ENCODE measurements at places on chromosomes 13 and 19. TPM values are rescaled to one million over a fixed set of nuclear protein-coding genes. Genes with fewer than 3 reads are reported as not detected.

The KIR3DL2 gene
- total RNA-seq, result not detected

The MBD3L3 gene
- total RNA-seq, result 2.6 TPM

The THOP1 gene
- 385 TPM for total RNA-seq

The GRIN2D gene
- total RNA-seq, result 5.4 TPM

The UBE2L5 gene
- not detected for total RNA-seq

The IZUMO4 gene
- total RNA-seq, result 4.0 TPM

The LRRC8E gene
- total RNA-seq, result 0.49 TPM

The FAM216B gene
- not detected for total RNA-seq

- no peak for DNase-seq
Observed at GRCh38 chr13:40961214-40961613, 57.9 kb downstream of the ELF1 start.

- no peak for DNase-seq
Observed at GRCh38 chr19:23787106-23787505, 28.4 kb upstream of the ZNF681 start.

- DNase-seq, result no peak
Observed at GRCh38 chr19:43776286-43776685, 4.5 kb downstream of the KCNN4 start.

DNA sequence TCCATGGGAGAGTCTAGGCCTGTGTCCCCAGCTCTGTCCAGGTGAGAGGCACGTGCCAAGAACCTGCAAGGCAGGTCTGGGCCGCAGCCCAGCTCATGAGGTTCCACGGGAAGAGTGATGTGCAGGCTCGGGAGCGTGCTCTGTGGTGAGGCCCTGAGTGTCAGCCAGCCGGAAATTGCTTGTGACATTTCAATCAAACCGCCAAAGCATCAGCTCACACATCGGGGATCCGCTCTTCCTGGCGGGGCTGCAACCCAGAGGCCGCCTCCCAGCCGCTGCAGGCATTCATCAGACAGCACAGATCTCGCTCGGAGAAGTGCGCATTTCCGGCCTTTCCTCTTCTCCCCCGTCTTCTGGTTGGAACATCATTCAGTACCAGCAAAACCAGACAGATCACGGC is 109.3 kb downstream of the KDM4B start:
- peak; percentile 67 for DNase-seq

- no peak for DNase-seq
Observed at GRCh38 chr13:102035969-102036368, 365.9 kb downstream of the FGF14 start.

- DNase-seq, result no peak
Observed at GRCh38 chr13:97266332-97266731, 44.2 kb downstream of the MBNL2 start.

- peak; percentile 72 for DNase-seq
Observed at GRCh38 chr19:40523322-40524047, 53.2 kb upstream of the SHKBP1 start.

DNA sequence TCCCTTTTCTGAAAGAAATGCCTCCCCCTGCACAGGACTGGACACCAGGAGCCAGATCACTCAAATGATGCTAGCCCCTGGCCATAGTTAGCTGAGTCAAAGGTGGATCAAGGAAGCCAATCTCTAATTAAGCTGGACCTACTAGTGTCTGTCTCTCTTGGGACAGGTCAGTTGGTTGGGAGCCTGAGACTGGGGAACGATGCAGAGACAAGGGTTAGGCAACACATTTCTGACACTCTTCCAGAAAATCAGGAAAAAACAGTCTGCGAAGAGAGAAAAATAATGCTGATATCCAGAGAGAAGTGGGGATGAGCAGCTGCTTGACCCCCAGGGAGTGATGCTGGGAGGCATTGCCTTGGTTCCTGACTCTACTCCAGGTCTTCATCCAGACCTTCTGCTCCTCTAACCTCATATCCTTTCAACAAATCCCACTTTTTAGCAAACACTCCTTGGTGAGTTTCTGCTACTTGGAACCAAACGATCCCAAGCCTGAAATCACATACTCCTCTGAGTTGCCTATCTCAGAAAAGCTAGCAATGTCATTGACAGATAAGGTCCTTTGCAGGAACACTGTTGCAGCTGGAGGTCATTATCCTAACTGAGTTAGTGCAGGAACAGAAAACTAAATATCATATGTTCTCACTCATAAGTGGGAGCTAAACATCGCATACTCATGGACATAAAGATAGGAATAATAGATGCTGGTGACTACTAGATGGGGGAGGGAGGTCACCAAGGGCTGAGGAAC is 369.7 kb downstream of the COG6 start:
- DNase-seq, result no peak

DNA sequence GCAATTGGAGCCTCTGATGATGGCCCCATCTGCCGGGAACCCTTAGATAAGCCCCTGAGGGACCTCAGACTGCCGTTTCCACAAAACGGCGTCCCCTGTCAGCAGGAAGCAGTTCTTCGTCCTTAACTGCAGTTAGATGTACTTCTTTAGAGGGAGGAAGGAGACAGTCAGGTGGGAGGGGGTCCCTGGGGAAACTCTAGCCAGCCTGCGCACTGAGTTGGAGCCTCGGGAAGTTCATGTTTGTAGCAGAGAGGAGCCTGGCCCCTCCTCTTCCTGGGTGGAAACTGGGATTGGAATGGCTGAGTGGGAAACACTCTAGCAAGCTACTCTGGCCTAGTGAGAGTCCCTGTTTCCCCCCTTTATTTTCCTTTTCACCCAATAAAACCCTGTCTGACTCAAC is 612.4 kb downstream of the PCDH9 start:
- no peak for DNase-seq

DNA sequence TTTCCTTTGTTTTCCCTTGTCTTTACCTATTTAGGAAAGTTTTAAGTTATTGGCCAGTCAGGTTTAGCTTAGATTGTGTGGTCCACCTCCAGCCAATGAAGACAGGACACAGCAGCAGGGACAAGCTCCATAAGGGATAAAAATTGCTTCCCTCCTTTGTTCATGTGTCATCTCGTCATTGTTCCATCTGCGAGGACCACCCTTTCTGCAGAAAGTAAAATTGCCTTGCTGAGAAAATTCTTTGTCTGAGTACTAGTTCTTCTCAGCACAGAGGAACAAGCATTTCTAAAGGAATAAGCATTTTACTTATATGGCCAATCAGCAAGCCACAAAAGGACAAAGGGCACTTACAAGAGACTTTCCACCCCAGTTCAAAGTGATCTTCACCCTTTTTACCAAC is 11.4 kb downstream of the ZNF560 start:
- DNase-seq, result no peak

GRCh38 chr19:4390017-4390566 is 10.3 kb downstream of the SH3GL1 start:
- no peak for DNase-seq

- peak; percentile 67 for DNase-seq
Observed at GRCh38 chr13:50910485-50910805, 854 bp downstream of the RNASEH2B start.

DNA sequence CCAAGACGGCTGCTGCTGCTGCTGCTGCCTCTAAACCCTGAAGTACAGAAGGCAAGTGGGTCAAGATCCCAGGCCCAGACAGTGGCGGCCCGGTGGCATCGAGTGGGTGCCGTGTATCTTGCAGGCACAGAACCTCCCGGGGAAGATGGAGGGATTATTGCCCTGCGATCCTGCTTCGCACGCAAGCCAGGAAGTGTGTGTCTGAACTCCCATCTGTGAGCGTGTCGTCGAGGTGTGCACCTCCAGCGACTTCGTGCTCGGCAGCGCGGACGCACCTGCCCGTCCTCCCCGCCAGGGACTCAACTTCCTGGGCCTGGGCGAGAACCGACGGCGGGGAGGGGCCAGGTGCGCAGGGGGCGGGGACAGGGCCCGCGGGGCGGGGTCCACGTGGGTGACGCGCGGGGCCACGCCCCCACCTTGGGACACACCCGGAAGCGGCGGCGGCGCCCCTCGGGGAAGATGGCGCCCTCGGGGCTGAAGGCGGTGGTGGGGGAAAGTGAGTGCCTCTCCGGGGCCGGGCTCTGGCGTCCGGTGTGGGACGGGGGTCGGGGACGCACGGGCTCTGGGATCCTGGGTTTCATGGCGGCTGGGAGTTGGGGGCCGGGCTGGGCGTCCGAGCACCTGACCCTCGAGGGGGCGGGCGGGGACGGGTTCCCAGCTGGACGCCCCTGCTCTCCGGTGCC is at the start of gene STXBP2:
Gene STXBP2, plus strand, starts transcription at position 420 of the 683 bp plus-strand sequence. Its CDS starts 40 bp downstream, at position 460.
- DNase-seq, result no peak

DNA sequence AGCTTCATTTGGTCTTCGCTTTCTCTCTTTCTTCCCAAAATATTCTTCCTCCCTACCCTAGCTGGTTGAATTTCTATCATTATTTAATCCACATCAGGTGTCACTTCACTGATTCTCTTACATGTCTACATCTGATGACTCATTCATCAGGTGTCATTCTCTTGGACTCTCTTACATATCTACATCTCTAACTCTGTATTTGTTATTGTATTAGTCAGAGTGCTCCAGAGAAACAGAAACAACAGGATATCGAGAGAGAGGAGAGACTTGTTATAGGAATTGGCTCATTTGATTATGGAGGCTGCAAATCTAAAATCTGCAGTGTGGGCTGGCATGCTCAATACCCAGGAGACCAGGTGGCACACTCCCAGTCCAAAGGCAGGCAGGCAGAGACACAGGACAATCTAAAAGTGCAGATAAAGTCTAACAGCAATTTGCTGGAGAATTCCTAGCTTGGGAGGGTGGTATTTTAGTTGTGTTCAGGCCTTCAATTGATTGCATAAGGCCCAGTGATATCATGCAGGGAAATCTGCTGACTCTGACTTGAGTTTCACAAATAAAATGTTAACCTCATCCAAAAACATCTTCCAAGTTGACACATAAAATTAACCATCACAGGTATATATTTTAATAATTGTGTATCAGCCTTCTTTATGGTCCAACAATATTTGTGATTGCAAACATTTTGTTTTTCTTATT is 541.4 kb upstream of the SLITRK5 start:
- no peak for DNase-seq
